ENCODE measurements at places on chromosomes 7 and 10.

DNA sequence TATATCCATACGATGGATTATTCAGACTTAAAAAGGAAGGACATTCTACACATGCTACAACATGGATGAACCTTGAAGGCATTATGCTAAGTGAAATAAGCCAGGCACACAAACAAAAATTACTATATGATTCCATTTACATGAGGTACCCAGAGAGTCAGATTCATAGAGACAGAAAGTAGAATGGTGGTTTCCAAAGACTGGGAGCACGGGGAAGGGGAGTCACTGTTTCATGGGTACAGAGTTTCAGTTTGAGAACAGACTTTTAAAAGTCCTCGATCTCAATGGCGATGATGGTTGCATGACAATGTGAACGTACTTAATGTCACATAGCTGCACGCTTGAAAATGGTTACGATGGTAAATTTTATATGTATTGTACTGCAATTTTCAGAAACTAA lies 39.3 kb downstream of the NUDCD3 start:
- H3K4me3 ChIP-seq, result no peak overlapping the region
- H3K4me1 ChIP-seq, result peaks cover 2% of the 10 kb centered on the region
- no peaks in the 10 kb centered on the region for H3K27me3 ChIP-seq
- DNase-seq, result no peak
- H3K36me3 ChIP-seq, result no peaks in the 10 kb centered on the region

DNA sequence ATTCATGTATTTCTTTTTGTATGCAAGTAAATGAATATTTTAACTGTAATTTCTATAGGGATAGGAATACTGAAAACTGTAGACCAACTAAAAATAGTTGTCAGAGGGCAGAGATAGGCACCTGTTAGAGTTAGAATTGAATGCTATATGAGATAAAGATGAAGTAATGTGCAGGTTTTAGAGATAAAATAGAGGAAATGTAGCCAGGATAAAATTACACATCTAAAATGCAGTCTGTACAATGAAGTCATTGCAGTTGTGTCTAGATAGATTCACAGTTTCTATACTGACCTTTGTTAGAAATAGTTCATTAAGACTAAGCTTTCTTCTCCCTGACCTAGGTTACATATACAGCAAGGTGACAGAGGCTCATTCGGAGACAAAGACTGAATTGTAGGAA lies 46.2 kb downstream of the SMNDC1 start:
- no peak overlapping the region for H3K27ac ChIP-seq
- H3K4me1 ChIP-seq, result peaks cover 30% of the 10 kb centered on the region
- no peak overlapping the region for H3K4me3 ChIP-seq

- H3K4me3 ChIP-seq, result no peak overlapping the region
- no peak for DNase-seq
- no peak overlapping the region for H3K27ac ChIP-seq
- H3K27me3 ChIP-seq, result peaks cover 9% of the 10 kb centered on the region
- no peaks in the 10 kb centered on the region for H3K36me3 ChIP-seq
- H3K4me1 ChIP-seq, result no peaks in the 10 kb centered on the region
These were observed 176.6 kb upstream of the SP4 start for GRCh38 chr7:21251151-21251800.

- no peak for DNase-seq
- H3K36me3 ChIP-seq, result no peaks in the 10 kb centered on the region
- no peak overlapping the region for H3K4me3 ChIP-seq
- no peaks in the 10 kb centered on the region for H3K27me3 ChIP-seq
- H3K27ac ChIP-seq, result no peak overlapping the region
These were observed 36.3 kb downstream of the JAZF1 start for GRCh38 chr7:28144266-28144665.

DNA sequence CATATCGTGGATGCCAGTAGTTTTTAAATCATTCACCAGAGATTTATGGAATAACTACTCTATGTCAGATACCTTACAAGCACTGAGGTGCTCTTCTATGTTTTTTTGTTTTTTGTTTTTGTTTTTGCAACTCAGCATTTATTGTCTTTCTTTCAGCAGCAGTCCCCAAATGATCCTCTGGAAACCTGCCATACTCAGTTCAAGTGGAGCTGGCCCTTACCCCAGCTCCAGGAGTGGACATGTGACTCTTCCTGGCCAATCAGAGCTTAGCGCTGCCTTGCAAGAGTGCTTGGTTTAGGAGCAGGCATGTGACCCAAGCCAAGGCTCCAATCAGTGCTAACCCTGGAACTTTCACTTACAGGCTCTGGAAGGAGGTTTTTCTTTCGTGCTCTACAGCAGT lies 356.6 kb upstream of the ZMIZ1 start:
- no peak overlapping the region for H3K27ac ChIP-seq
- peak; percentile 83 for DNase-seq
- H3K4me1 ChIP-seq, result peaks cover 39% of the 10 kb centered on the region
- no peak overlapping the region for H3K4me3 ChIP-seq
- no peaks in the 10 kb centered on the region for H3K27me3 ChIP-seq

DNA sequence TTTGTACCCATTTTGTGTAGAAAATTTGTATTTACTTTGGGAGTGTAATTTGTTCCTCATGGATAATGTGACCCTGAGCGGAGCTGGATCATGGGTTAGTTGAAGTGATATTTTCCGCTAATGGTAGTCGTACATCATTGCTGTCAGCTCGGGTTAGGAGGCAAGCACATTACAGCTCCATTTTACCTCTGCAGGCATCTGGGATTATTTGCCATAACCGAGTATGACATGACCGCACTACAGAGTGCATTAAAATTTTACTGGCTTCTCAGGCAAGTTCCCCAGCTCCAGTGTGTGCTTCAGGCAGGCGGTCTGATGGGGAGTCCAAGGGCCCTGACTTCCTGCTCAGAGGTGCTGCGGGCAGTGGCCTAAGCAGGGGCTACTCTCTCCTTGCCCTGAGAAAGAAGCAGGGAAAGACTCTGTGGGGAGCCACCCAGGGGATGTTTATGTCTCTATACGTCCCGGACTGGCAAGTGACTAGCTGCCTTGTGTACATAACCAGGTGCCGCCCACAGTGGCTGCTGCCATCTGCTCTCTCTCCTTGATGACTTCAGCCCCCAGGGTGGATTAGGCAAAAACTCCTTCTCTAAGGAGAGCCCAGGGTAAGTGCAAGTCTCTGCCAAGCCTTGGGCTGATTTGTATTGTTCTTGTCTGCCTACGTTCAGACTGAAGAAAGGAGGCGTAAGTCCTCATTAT lies 685.3 kb upstream of the GALNT17 start:
- no peaks in the 10 kb centered on the region for H3K27me3 ChIP-seq
- H3K4me3 ChIP-seq, result no peak overlapping the region
- no peak for DNase-seq
- no peaks in the 10 kb centered on the region for H3K36me3 ChIP-seq
- H3K27ac ChIP-seq, result no peak overlapping the region
- H3K4me1 ChIP-seq, result no peaks in the 10 kb centered on the region

Data from thyroid gland (tissue), 4 donors.